Renal cortex interstitium (tissue), 15 donors: ENCODE measurements at places on chromosomes 5 and 9. TPM values are rescaled to one million over a fixed set of nuclear protein-coding genes. Genes with fewer than 3 reads are reported as not detected.

- no peak for DNase-seq
Observed at GRCh38 chr5:93343570-93343969, 237.4 kb downstream of the NR2F1-AS1 start.

CSF2 gene
- not detected for polyA plus RNA-seq

DNA sequence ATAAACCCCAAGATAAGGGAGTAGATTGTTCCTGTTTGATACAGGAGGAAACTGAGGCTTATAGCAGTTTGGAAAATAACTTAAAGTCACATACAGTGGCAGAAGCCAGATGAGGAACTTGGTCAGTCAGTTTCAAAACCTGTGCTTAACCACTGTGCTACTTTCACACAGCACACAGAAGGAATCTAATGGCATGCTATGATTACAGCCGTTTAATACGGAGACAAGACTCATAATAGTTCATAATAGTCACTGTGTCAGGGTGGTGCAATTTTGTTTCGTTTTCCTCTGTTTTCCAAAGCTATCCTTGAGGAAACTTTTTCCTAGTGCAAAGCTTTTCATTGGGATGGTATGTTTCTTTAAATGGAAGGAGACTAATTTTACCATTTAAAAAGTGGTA is 112.3 kb downstream of the GCNT1 start:
- DNase-seq = no peak

DNA sequence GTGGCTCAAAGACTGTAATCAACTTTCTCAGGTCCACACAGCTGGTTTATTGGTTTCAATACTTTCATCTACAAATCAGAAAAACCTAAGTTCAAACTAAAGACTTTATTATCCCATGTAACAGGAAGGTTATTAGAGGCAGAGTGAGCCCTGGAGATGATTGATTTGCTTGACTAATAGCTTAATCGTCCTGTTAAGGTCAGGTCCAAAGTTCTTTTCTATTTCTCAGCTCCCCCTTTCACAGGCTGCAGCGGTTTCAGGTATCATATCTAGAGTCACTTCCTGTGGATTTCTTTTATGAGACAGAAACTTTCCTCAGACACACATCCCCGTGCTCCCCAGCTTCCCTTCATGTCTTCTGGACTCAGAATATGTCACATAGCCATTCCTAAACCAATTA is 166.4 kb downstream of the PRELID2 start:
- no peak for DNase-seq

DNA sequence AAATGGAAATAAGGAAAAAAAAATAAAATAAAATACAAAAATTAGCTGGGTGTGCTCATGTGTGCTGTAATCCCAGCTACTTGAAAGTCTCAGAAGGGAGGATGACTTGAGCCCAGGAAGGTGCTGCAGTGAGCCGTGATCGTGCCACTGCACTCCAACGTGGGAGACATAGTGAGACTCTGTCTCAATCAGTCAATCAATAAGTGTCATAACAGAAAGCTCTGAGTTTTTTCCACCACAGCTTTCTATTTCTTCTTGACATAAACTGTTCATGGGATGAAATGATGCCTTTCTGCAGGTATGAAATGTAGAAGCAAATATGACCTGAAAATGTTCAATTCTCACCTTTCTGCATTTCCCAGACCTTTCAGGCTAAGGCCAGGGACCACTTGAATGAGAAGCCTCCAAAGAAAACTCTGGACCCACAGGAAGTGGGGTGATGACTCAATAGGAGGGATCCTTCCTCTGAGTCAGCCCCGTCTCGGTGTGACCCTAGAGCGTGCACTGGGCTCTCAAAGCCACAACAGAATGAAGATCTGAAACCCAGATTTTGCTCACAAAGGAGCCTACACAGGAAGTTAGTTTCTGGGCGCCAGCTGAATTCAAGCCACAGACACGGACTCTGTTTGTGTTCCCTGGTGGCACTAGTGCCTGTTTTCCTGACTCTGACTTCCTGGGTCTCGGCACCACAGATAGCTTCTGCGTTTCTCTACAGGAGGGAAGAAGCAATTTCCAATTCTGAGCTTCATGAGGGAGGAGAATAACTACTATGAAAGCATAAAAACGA is 62.0 kb downstream of the ANKH start:
- DNase-seq = no peak

SUSD3 gene
- 8.7 TPM for polyA plus RNA-seq

DNA sequence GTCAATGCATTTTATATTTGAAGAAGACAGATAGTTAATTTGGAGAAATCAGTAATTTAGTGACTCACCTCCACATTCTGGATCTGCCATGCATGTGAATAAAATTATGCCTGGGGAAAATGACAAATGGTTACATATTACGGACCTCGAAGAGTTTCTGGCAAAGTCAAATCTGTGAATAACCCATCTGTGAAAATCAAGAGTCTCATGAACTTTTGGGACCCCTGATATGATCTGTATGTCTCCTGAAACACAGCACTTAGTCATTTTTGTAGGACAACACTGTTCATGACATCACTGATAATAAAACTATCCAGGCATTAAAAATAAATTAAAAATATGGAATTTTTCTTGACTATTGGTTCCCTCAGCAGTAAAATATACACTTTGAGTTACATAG is 584.5 kb downstream of the TLE4 start:
- no peak for DNase-seq

- no peak for DNase-seq
Observed at GRCh38 chr5:55702598-55703345, 9.4 kb downstream of the SLC38A9 start.

- no peak for DNase-seq
Observed at GRCh38 chr9:124342402-124342775, 72.9 kb downstream of the PSMB7 start.

NEURL1B gene
- polyA plus RNA-seq = 14.8 TPM

DNA sequence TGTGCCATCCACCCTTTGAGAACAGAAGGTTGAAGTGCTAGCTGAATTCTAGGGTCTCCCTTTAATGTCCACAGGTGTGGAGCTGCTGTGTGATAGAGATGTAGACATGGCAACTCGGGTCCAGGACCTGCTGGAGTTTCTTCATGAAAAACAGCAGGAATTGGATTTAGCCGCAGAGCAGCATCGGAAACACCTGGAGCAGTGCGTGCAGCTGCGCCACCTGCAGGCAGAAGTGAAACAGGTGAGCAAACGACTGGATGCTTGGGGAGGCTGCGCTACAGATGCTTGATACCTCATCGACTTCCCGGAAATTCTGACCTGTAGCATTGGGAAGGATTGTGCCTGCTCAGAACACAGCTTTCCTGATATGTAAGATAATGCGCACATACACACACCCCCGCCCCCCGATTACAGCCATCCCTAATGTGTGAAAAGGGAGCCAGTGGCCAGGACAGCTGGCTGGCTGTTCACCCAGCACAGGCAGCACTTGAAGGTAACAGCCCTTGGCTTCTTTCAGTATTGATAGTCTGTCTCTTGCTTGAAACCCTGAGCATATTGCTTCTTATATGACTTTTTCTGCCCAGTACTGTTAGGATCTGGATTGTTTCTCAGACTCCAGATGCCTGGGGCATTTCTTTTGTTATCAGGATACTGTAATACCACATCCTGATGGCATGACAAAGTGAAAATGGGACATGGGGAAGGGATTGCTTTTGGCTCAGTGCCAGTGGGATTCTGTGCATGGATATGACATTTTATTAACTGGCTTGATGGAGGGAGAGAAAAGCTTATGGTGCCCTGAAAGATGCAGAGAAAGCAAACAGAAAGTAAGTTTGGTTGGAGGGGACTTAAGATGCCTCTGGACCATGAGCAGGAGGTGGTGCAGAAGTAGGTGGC is 216.8 kb upstream of the OTULINL start:
- peak; percentile 7 for DNase-seq

GRCh38 chr5:105554568-105555169 is 1992.1 kb upstream of the NUDT12 start:
- no peak for DNase-seq

DNA sequence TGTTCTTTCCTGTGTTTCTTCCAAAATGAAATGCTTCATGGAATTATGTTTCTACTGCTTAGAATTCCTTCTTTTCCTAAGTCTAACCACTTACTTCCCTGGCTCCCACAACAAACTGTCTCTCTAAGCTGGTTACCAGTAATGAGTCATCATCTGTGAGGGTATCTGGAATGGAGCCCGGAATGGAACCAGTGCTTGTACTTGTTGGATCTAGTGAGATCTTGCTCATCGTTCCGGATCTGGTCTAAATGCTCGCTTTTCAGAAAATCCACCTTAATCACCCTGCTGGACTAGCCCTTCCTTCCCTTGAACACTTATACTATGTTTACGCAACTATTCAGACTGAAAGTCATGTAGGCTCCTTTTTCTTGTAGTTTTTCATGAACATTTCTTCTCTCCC is 184.8 kb downstream of the PBX3 start:
- no peak for DNase-seq

ZNF483 gene
- 2.8 TPM for polyA plus RNA-seq

GRCh38 chr5:172599204-172599567 is 41.9 kb upstream of the NEURL1B start:
- DNase-seq = no peak

COL23A1 gene
- polyA plus RNA-seq = 8.7 TPM

C9orf153 gene
- 0.12 TPM for polyA plus RNA-seq

PCA3 gene
- 2.5 TPM for polyA plus RNA-seq

MAPK9 gene
- polyA plus RNA-seq = 37.3 TPM

DNA sequence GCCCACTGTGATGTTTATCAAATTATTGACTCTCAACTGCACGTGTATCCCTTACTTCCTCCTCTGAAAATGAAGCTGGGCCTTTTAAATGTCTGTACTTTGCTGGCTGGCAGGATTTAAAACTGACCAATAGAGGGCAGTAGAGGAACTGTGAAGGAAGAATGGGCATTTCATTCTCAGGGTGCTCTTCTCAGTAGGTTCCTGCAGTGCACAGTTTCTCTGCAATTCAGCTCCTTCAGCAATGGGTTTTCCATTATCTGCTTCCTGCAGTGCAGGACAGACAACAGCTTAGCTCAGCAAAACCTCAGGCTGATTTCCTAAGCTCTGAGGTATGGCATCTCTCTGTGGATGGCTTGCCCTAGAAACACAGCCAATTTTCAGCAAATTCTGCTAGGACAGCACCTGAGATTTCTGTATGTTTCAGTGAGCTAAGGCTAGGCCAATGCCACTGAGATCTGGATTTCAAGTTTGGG is 298.4 kb upstream of the PRDM9 start:
- DNase-seq = peak; percentile 25

- DNase-seq = no peak
Observed at GRCh38 chr5:157445745-157446411, 14.1 kb upstream of the NIPAL4 start.

DCP2 gene
- polyA plus RNA-seq = 34.4 TPM

LRRC14B gene
- 0.13 TPM for polyA plus RNA-seq

DNA sequence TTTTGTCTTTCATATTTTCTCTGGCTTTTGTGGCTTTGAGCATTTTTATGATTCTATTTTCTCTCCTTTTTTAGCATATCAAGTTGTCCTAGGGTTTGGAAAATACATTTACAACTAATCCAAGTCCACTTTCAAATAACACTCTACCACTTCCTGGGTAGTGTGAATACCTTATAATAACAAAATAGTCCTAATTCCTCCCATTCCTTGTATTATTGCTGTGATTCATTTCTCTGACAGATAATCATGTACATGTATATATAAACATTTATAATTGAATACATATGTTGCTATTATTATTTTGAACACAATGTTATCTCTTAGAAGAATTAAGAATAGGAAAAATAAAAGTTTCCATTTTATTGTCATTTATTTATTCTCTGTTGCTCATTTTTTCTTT is 14.9 kb upstream of the ADAM19 start:
- DNase-seq = no peak

- no peak for DNase-seq
Observed at GRCh38 chr5:175466700-175467318, 11.6 kb upstream of the SFXN1 start.

DNA sequence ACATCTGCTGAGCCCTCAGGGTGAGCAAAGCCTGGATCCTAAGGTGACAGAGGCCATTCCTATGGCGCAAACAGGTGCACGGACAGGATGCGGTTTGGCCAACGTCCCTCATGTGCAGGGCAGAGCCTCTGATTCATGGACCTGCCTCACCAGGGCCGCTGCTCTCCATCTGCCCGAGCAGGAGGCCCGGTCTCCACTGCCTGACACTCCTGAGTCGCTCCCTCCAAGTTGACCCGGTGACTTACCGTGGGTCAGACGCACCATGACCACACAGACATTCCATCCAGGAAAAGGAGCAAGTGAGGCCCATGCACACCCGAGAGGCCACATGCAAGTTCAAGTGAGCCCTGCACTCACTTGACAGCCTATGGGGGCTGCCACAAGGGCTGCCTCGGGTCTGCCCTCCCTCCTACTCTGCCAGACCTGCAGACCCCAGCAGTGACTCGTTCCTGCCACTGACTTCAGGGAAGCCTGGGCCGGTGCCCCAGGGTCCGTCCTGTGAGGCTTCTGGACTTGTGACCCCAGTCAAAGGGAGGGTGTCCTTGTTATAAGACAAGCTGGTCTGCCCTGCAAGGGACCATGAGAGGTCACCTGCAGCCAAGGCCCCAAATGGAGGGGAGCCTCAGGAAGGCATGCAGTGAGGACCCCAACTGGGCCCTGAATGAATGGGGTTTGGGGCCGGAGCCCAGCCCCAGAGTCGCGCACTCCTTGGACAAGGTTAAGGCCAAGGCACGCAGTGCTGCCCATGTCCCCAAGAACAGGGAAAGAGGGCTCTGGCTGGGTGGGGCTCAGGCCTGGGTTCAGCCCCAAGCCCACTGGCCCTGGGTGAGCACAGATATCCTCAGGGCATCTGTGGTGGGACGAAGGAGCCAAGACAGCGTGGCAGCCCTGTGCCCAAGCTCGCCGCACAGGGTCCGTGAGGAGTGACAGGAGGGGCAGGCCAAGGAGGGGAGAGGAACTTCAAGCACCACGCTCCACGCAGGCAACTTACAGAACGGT is 10.1 kb downstream of the BRD3OS start:
- no peak for DNase-seq

DNA sequence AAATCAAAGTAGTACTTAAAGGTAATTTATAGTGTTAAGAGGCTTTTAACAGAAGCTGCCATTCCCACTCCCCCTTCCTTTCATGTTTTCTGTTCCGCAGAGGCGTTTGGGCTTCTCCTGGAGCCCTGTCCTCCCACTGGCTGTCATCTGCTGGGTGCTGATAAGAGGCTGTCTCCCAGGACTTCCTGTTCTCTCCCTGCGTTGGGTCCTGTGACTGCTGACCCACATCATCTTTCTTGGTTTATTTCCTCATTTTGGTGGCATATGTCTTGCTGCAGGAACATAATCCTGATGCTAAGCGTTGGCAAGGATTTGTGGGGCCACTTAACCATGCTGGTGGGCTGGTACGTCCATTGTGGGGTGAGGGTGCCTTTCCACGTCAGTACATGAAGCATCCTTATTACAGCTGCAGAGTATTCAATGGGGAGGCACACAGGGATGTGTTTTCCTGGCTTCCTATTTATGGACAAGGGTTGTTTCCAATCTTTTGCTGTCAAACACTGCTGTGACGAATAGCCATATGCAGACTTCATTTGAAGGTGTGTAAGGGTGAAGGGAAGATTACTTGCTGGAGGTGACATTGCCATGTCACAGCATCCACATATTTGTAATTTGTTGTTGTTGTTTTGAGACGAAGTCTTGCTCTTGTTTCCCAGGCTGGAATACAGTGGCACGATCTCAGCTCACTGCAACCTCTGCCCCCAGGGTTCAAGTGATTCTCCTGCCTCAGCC is 22.3 kb upstream of the RNF130 start:
- no peak for DNase-seq

- no peak for DNase-seq
Observed at GRCh38 chr9:99576002-99576401, 245.7 kb upstream of the NR4A3 start.
